ENCODE measurements at places on chromosomes 2 and 18. TPM values are rescaled to one million over a fixed set of nuclear protein-coding genes. Genes with fewer than 3 reads are reported as not detected.

The CD302 gene
- 0.28 TPM for polyA plus RNA-seq

The DNAJC5G gene
- not detected for polyA plus RNA-seq

The CDH7 gene
- polyA plus RNA-seq, result not detected

The RIT2 gene
- polyA plus RNA-seq, result not detected

The RRM2 gene
- polyA plus RNA-seq, result 1.4 TPM

The PFN4 gene
- not detected for polyA plus RNA-seq

The LYG1 gene
- not detected for polyA plus RNA-seq

The FBXO15 gene
- 1.3 TPM for polyA plus RNA-seq

The VIT gene
- polyA plus RNA-seq, result 0.08 TPM
